G401 (cell line): ENCODE measurements at places on chromosomes 11 and 22. TPM values are rescaled to one million over a fixed set of nuclear protein-coding genes. Genes with fewer than 3 reads are reported as not detected.

Gene C11orf91
- total RNA-seq = not detected in 2 replicates

DNA sequence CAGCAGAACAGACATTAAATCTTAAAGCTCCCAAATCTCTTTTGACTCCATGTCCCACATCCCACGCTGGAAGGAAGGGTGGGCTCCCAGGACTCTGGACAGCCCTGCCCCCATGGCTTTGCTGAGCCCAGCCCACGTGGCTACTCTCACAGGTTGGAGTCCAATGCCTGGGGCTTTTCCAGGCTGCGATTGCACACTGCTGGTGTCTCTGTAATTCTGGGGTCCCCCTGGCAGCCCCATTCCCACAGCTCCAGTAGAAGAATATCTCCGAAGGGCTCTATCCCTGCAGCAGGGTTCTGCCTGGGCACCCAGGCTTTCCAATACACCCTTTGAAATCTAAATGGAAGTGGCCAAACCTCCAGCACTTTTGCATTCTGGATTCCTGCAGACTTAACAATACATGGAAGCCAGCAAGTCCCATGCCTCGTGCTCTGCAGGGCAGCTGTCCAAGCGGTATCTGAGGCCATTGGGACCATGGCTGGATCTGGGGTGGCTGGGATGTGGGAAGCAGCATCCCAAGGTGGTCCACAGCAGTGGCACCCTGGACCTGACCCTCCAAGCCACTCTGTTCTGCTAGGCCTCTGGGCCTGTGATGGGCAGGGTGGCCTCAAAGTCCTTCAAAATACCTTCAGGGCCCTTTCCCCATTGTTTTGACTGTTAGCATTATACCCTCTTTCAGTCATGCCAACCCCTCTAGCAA lies 47.9 kb upstream of the TH start:
- DNase-seq = no peak

DNA sequence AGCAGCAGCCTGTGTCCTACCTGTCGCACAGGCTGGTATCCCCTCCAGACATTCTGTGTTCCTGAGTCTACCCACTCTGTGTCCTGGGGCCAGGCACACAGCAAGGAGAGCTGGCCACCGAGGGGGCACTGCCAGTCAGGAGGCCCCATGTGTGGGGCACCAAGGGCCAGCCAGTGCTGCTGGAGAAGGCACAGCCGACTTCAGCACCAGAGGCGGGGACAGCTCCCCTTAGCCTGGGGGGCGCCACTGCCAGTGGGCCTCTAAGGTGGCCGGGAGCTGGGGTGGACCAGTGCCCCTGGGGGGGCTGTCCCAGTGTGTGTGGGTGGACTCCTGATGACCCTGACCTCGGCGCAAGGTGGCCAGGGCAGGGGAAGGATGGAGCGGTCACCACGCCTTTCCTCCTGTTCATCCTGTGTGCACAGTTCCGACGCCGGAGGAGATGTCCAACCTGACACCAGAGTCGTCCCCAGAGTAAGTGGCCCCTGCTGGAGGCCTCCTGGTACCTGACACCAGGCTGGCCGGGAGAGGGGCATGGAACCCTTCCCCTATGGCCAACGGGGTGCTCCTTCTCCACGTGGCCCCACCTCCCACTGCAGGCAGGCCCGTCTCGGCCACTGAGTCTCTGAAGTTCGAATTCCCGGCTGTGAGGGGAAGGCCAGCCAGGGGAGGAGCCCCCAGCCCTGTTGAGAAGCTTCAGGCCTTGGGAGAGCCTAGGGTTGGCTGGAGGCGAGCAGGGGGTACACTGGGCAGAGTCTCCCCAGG lies 35.4 kb downstream of the MOB2 start:
- DNase-seq = no peak

GRCh38 chr11:47220401-47220821 lies 5.6 kb downstream of the DDB2 start:
- no peak for DNase-seq

DNA sequence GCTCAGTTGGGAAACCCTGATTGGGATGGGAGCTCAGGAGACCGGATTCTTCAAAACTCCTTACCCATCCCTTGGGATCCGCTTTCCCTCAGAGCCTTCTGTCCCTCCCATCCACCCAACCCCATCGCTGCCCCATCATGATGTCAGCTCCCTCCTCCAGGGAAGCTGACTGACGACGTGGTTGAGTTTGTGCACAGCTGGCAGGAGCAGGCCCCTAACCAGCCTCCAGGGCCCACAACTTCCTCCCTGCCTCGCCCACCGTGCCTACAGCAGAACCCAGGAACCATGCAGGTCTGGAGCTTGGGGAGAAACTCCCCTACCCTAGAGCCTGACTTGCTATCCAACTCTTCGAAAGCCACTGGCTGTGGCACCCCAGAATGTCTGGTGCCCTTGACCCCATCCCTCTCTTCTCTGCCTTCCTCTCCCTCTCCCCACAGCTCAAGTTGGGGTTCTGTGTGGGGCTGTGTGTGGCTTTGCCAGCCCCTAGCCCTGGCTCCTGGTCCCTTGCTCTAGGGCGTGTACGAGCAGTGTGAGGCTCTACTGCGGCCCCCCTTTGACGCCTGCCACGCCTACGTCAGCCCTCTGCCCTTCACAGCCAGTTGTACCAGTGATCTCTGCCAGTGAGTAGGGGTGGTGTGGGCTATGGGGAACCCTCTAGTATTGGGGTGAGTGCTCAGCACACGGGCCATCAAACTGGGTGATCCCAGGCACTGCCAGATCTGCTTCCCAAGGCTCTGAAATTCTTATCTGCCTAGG lies 11.1 kb downstream of the OTOG start:
- no peak for DNase-seq

- no peak for DNase-seq
These were observed 59.7 kb downstream of the MYH9 start for GRCh38 chr22:36327922-36328551.
